Cardiac fibroblast (primary cell): ENCODE measurements at places on chromosomes 7 and 10.
A peak's percentile ranks its signal among the peaks of the same experiment; 100 is the strongest.

DNA sequence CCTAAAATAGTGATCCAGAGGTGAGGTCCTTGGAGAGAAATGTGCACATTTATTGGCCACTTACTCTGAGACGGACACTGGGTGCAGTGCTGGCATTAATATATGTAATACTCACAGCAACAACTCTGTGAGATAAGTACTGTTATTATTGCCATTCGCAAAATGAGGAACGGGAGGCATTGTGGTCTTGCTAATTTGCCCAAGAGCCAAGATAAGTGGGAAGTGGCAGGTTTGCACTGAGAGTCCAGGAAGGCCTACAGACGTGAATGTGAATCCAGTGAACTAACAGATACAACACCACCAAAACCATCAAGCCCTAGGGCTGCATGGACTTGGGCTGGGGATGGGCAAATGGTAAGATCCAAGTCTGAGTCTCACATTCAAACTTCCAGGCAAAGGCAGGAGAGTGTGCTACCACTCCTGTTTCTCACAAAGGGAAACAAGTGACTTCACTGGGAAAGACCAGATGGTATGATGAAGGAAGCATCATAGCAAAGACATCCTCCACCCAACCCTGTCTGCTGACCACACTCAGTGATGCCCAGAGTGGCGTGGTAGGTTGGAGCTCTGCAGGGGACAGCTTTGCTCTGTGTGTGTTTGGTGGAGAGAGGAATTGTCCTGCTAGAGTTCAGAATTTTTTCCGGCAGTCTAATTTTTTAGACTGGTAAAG is 19.2 kb downstream of the TMEM273 start:
- DNase-seq = no peak

DNA sequence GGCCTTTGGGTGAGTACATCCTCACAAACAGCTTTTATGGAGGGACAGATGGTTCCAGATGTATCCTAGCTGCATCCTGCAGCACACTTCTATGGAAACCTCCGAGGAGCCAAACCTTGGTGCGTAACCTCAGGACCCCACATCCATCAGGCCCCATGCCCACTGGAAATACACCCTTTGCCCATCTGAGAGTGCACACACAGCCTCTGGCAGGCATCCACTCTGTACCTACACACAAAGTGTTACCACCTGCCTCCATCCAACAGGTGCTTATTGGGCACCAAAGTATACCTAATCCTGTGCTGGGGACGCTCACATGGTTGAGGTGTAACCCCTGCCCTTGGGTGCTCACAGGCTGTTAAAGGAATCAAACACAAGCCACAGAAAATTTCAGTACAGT is 117.9 kb downstream of the ADCY1 start:
- DNase-seq = no peak

DNA sequence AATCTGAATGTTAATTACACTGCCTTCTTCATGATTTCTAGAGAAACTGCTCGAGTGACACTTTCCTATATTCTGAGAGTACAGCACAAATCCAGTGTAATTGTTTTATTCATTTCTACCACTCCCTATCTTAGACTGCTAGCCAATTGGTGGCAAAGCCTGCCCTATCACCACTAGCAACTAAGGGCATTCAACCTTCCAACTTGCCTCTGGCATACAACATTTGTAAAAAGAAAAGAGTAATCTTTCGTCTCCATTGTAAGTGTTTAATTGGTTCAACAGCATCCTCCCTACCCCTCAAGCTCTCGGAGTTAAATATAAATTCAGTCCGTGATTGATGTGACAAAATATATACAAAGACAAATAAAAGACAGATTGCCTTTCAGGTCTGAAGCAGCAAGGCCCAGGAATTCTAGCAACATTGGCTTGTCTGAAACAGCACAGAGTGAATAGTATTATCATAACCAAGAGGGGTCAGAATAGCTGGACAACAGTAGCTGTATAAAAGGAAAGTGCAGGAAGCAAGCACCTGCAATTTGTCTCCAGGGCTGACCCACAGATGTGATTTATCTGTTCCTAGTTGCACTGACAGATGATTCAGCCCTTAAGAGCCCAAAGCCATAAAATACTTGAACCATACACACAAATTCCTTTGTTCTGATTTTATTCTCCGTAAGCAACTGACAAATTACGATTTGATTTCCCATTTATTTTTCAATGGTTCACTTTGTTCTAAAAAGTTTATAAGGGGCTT is 47.6 kb upstream of the ANKRD1 start:
- DNase-seq = peak; percentile 61

DNA sequence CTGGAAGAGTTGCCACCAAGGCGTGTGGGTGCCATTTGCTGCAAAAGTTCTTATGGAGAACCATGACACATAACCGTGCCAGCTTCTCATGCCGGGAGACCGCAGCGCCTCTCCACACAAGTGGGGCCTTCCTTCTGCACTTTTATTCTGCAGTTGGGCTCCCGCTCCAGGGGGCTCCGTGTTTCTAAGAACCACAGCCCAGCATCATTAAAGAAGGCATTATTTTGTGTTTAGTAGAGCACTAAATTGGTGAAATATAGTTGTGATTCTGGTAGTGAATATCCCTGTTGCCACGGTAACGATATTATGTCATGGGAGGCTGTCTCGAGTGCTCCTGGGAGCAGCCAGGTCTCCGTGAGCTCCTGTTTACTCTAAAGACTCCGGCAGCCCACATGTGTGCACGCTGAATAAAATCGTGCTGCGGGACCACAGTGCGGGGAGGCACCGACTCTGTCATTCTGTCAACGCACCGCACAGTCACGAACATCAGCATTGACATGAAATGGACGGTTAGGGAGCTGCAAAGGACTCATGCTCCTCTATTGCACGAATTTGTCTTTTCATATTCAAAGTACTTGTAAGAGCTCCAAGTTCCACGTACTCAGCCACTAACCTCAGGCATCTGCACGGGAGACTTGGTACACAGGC is 68.8 kb upstream of the PITRM1 start:
- no peak for DNase-seq

DNA sequence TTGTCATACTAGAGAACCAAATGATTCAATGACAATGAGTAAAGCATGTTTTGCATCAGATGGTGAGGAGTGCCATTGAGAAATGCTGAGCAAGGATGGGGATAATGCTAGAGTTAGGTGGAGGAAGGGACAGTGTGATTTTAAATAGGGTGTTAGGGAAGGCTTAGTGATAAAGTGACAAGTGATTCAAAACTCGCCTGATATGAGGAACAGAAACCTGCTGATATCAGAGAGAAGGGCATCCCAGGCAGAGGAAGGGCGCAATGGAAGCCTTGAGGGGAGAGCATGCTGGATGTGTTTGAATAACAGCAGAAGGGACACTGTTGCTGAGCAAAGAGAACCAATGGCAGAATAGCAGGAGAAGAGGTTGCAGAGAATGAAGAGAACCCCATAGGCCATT is 196.2 kb downstream of the NRG3 start:
- no peak for DNase-seq

DNA sequence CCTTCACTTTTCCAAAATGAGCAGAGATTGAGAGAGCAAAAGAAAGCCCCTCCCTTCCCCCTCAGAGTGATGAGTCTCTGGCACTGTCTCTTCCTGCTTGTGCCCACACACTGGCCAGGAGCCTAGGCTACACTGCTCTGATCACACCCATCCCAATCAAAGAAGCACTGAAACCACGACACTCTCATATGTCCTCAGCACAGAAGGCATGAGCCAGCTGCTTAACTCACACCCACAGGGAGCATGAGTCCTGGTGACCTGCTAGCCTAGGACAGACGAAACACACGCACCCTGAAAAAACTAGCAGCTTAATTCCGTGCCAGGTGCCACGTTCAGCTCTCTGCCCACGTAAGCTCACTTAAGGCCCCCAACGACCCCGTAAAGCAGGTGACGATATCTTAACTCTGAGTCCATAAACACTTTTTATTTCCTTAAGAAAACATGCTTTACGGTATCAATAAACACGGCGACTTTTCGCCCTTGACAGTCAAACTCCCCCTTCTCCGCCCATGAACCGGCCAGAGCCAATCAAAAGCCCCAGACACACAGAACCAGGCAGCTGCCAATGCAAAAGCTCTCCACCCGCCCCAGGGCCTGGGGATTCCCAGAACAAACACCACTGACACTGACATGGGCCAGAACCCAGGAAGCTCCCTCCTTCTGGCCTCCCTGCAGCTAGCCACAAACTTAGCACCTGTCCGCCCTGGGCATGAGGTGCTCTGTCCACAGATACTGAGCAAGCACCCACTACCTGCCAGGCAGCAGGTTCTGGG is 69.0 kb downstream of the TNRC18 start:
- peak; percentile 33 for DNase-seq

- DNase-seq = no peak
Observed at GRCh38 chr10:59706851-59707797, 2.5 kb downstream of the SLC16A9 start.
